ENCODE measurements at places on chromosomes 16 and 17.

GRCh38 chr16:12440228-12440530 lies 363.5 kb downstream of the CPPED1 start:
- no peak for DNase-seq

- DNase-seq: peak; percentile 91
Observed at GRCh38 chr17:2239882-2240430, 63.6 kb downstream of the SMG6 start.

DNA sequence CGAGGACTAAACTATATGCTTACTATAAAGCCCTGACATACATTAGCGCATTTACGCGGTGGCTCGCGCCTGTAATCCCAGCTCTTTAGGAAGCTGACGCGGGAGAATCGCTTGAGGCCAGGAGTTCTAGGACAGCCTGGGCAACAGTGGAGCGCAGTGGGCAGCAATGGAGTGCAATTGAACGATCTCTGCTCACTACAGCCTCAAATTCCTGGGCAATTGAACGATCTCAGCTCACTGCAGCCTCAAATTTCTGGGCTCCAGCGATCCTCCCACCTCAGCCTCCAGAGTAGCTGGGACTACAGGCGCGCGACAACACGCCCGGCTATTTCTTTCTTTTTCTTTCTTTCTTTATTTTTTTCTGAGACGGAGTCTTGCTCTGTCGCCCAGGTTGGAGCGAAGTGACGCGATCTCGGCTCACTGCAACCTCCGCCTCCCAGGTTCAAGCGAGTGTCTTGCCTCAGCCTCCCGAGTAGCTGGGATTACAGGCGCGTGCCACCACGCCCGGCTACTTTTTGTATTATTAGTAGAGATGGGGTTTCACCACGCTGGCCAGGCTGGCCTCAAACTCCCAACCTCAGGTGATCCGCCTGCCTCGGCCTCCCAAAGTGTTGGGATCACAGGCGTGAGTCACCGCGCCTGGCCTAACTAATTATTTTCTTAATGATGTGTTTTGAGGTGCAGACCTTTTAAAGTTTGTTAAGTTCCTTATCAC lies 506 bp upstream of the COG7 start:
- DNase-seq: no peak

DNA sequence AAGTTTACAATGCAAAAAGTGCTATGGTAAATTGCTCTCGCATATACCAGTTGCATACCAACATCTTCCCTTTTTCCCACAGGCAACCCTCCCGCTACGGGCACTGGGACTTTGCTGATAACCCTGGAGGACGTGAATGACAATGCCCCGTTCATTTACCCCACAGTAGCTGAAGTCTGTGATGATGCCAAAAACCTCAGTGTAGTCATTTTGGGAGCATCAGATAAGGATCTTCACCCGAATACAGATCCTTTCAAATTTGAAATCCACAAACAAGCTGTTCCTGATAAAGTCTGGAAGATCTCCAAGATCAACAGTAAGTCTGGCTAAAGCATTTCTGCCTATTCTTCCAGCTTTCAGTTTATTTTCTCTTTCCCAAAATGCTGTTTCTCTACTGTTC lies 27.9 kb upstream of the HSBP1 start:
- no peak for DNase-seq

DNA sequence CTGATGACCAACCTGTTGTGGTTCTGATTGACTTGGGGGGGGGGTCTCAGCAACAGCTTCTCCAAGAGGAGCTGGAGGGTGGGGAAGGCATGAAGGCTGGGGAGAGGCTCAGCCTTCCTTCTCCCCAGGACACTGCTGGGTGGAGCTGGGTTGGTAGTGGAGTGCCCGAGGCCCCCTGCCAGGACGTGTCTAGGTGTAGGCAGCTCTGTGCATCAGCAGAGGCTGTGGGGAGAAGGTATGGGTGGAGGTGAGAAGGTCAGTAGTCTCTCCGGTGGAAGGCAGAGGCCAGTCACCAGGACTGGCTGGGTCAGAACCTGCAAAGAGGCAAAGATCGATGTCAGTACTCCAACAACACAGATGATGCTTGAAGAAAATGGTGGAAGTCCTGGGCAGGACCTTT lies 3.9 kb downstream of the CHAD start:
- no peak for DNase-seq

- no peak for DNase-seq
Observed at GRCh38 chr17:33494151-33494550, 201.1 kb upstream of the ASIC2 start.

DNA sequence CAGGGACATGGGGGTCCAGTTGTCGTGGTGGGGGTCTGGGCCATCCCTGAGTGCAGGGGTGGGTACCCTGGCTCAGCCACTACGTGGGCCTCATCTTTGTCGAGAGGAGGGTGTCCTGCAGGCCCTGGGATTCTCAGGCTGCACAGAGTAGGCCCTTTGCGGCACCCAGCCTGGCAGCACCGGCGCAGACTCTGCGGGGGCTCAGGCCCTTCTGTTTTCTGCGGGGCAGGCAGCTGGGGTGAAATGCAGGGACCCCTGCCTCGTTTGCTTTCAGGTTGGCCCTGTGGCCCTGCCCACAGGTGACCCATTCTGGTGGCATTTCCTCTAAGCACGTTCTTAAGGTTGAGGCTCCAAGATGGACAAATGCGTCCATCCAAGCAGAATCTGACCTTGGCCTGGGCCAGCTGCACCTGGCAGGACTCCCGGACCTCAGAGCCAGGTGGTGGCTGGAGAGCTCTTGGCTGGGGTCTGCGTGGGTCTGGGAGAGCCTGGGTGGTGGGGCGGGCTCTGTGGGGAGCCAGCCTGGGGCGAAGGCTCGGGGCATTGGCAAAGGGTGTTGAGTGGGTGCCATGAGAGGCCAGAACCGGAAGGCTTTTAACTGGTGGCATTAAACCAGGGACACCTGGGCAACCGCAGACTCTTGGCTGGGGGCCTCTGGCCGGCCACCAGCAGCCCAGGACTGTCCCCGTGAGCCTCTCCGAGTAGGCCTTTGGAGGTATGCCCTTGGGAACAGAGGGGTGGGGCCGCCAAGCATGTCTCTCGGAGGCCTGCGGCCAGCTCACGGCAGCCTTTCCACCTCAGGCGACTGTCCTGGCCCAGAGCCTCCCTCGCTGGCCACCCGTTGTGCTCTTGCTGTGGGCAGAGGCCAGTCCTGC lies 16.9 kb downstream of the PRSS27 start:
- no peak for DNase-seq

- DNase-seq: no peak
Observed at GRCh38 chr16:81455006-81455405, 10.4 kb downstream of the CMIP start.

DNA sequence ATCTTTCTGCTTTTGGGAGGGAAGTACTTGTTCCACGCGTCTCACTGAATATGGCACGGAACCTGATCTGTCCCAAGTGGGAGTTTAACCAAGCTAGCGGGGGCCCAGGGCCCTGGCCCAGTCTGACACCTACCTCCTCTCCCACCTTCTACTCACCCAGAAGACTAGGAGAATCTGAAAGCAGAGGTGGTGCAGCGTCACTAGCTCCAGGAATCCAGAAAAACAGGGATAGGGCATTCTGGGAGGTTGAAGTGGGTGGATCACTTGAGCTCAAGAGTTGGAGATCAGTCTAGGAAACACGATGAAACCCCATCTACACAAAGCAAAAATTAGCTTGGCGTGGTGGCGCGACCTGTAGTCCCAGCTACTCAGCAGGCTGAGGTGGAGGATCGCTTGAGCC lies 163.5 kb upstream of the ZNF267 start:
- DNase-seq: no peak

Data from ELR (cell line).